Activated B cell treated with CpG ODN at 0.5 μM for 24 hours (primary cell): ENCODE measurements at places on chromosomes 1 and 21. TPM values are rescaled to one million over a fixed set of nuclear protein-coding genes. Genes with fewer than 3 reads are reported as not detected.

- H3K4me1 ChIP-seq = no peaks in the 10 kb centered on the region
- peaks cover 11% of the 10 kb centered on the region for H3K27me3 ChIP-seq
- H3K36me3 ChIP-seq = no peaks in the 10 kb centered on the region
Observed at GRCh38 chr1:86507935-86508582, 38.8 kb upstream of the CLCA4 start.

- H3K4me1 ChIP-seq = no peaks in the 10 kb centered on the region
- H3K27ac ChIP-seq = no peak overlapping the region
- no peak for DNase-seq
Observed at GRCh38 chr1:3822421-3822820, 26.1 kb upstream of the LRRC47 start.

- peak overlapping the region; percentile 64 for H3K27ac ChIP-seq
- DNase-seq = peak; percentile 87
- H3K4me3 ChIP-seq = peak overlapping the region; percentile 36
- peaks cover 40% of the 10 kb centered on the region for H3K4me1 ChIP-seq
Observed at GRCh38 chr1:40338745-40339419, 21.8 kb upstream of the COL9A2 start.

Gene CD101
- 0.42 and 0.46 TPM in 2 replicates for total RNA-seq

DNA sequence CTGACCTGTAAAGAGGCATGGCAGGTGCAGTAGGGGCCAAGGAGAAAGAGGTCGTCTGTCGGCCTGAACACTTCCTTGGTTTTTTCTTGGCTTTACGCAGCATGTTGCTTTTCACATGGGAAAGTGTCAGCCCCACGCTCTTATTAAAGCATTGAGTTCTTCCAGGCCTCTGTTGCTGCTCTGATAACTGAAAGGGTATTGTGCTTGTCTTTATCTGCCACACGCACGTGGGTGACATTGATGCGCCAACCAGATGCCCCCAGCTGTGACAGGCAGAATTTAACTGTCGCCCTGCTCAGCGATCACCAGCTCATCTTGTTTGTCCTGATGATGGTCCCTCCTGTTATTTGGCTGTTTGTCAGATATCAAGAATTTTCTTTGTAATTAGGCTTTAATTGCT is 76.5 kb downstream of the GALNT2 start:
- peak overlapping the region; percentile 94 for H3K27ac ChIP-seq
- H3K27me3 ChIP-seq = no peaks in the 10 kb centered on the region
- no peak for DNase-seq
- peaks cover 36% of the 10 kb centered on the region for H3K36me3 ChIP-seq
- no peak overlapping the region for H3K4me3 ChIP-seq

GRCh38 chr1:211155040-211155439 is 21.1 kb upstream of the KCNH1 start:
- H3K27me3 ChIP-seq = no peaks in the 10 kb centered on the region
- H3K27ac ChIP-seq = no peak overlapping the region
- H3K4me3 ChIP-seq = no peak overlapping the region
- no peak for DNase-seq
- no peaks in the 10 kb centered on the region for H3K4me1 ChIP-seq

Gene EXO1
- 2.3 TPM in 2 replicates for total RNA-seq

Gene RXFP4
- total RNA-seq = not detected in 2 replicates

- H3K27me3 ChIP-seq = no peaks in the 10 kb centered on the region
- no peak overlapping the region for H3K4me3 ChIP-seq
- no peaks in the 10 kb centered on the region for H3K36me3 ChIP-seq
- H3K27ac ChIP-seq = no peak overlapping the region
Observed at GRCh38 chr1:49597436-49597835, 426.3 kb downstream of the AGBL4 start.

Gene OR10K1
- not detected in 2 replicates for total RNA-seq

- no peaks in the 10 kb centered on the region for H3K27me3 ChIP-seq
- no peak overlapping the region for H3K27ac ChIP-seq
- H3K4me1 ChIP-seq = peaks cover 7% of the 10 kb centered on the region
- no peak overlapping the region for H3K4me3 ChIP-seq
- H3K36me3 ChIP-seq = peaks cover 4% of the 10 kb centered on the region
Observed at GRCh38 chr1:113990530-113990929, 11.3 kb downstream of the OLFML3 start.

DNA sequence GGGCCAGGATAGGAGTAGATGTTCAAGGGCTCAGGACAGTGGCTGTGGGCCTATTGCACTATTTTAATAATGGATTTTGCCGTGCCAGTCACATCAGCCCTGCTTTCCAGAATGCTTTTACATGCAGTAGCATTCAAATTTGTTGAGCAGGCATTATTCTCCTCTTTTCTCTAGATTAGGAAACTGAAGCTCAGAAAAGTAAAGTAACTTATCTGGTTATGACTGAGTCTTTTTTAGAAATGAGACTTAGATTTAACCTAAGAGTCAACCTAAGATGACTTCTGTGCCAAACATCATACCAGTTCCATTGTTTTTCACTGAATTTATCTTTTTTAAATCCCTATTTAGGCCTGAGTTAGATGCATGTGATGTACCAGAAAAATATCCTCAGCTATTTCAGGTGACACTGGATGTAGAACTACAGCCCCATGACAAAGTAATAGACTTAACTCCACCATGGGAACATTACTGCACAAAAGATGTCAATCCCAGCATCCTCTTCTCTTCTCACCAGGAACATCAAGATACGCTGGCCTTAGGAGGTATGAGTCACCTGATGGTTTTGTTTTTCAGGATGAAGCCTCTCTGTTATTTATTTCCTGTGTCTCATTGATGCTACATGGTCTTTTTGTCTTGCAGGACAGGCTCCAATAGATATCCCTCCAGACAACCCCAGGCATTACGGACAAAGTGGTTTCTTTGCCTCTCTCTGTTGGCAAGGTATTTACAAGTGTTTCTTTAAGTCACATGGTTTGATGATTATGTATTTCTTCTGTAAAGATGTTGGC is 31.4 kb upstream of the LEPR start:
- H3K4me3 ChIP-seq = no peak overlapping the region
- H3K36me3 ChIP-seq = no peaks in the 10 kb centered on the region
- no peak overlapping the region for H3K27ac ChIP-seq
- no peak for DNase-seq
- no peaks in the 10 kb centered on the region for H3K4me1 ChIP-seq
- no peaks in the 10 kb centered on the region for H3K27me3 ChIP-seq

GRCh38 chr1:47617381-47618221 is 179.8 kb downstream of the FOXD2 start:
- no peaks in the 10 kb centered on the region for H3K27me3 ChIP-seq
- H3K27ac ChIP-seq = no peak overlapping the region
- no peak for DNase-seq
- no peaks in the 10 kb centered on the region for H3K4me1 ChIP-seq
- H3K4me3 ChIP-seq = no peak overlapping the region

- no peak for DNase-seq
- peak overlapping the region; percentile 19 for H3K27ac ChIP-seq
- H3K4me3 ChIP-seq = peak overlapping the region; percentile 35
- no peaks in the 10 kb centered on the region for H3K27me3 ChIP-seq
- peaks cover 12% of the 10 kb centered on the region for H3K4me1 ChIP-seq
Observed at GRCh38 chr1:66426239-66426853, 107.6 kb upstream of the SGIP1 start.

- H3K4me3 ChIP-seq = no peak overlapping the region
- no peaks in the 10 kb centered on the region for H3K36me3 ChIP-seq
- H3K4me1 ChIP-seq = no peaks in the 10 kb centered on the region
- H3K27me3 ChIP-seq = peaks cover 6% of the 10 kb centered on the region
- DNase-seq = no peak
Observed at GRCh38 chr1:229019663-229020271, 251.1 kb upstream of the RAB4A start.
